ENCODE measurements at places on chromosomes 2 and 18.

GRCh38 chr2:111066062-111066593, 54.6 kb upstream of the BCL2L11 start:
- no peak for DNase-seq

DNA sequence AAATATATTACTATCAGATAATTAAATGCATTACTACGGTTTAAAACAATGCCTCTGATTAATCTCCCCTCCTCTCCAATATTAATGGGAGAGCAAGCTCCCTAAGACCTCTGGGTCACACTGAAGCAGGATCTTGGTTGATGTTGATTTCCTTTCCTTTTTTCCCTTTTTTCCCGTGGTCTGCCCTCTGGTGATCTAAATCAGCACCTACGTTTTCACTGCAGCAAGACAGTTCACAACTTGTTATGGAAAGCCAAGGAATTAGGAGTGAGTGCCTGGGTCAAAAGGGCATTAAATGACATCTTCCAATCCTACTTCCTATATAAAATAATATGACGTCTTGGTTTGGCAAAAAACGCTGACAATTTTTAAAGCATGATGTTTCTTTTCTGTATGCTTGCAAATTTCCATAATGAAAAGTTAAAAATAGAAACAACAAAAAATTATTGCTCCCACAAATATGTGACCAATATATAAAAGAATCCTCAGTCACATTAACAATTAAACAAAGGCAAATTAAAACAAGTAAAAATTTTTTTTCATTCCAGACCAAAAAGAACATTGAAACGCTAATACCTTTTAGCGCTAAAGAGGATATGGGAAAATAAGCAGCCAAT, 7.9 kb upstream of the CFAP36 start:
- DNase-seq, result no peak

DNA sequence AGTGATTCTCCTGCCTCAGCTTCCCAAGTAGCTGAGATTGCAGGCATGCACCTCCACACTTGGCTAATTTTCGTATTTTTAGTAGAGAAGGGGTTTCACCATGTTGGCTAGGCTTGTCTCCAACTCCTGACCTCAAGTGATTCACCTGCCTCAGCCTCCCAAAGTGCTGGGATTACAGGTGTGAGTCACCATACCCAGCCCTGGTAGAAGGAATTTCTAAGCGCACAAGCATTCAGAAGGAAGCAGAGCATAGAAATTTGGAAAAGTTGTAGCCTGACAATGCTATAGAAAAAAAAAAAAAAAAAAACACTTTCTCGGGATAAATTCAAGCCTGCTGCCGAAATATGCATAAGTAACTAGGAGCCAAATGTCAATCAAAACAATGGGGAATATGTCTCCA, 249.4 kb downstream of the GRB14 start:
- DNase-seq, result no peak

DNA sequence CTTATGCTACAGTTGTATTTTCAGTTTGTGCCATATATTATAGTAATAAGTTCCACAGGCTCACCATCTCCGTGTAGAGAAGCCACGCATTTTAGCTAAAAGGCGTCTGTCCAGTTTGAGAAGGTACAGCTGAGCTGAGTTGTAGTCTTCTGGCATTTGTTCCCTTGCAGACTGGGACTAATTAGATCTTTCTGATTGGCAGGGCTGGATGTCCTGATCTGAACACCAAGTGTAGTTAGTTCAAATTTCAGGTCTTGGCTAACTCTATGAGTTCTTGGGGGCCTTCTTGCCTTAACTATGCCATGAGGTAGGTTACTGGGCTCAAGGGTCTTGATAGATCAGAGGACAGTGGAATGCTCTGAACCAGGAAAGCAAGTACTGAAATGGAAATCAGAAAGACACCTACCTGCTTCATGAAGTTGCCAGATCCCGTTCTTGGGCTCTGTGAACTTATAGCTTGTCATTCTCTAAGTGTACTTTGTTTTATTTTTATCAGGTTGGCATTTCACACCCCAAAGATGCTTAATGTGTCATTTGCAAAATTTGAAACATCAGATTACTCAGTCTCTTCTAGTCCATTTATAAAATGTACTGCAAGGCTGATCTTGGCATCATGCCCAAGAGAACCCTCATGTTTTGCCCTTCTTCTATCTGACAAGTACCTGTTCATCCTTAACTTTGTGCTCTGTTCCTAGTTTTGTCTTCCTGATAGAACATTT, 93.7 kb downstream of the PLCL1 start:
- DNase-seq, result no peak

DNA sequence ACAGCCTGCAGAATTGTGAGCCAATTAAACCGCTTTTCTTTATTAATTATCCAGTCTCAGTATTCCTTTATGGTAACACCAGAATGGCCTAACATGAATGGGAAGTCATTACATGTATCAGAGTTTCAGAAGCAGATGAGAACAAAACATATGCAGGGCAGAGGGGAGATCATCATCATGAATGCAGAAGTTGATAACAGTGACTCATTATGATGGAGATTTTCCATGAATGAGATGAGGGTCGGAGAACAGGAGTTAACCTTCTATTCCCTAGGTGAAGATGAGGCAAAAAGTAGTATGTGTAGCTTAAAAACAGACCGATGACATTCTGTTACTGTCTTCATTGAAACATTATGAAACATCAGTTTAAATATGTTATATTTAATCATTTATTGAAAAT, 59.5 kb upstream of the PPM1B start:
- DNase-seq, result no peak

DNA sequence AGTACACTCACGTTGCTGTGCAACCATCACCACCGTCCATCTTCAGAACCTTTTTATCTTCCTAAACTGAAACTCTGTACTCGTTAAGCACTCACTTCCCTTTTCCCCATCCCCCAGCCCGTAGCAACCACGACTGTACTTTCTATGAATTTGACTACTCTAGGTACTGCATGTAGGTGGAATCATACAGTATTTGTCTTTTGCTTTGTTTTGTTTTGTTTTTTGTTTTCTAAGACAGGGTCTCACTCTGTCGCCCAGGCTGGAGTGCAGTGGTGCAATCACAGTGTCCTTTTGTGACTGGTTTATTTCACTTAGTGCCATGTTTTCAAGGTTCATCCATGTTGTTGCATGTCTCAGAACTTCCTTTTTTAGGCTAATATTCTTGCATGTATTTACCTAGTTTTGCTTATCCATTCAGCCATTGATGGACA, 7.0 kb upstream of the TYMS start:
- DNase-seq, result no peak

- DNase-seq, result no peak
These were observed 85.8 kb downstream of the SH3RF3 start for GRCh38 chr2:109214651-109215371.

- no peak for DNase-seq
These were observed 108.1 kb downstream of the LYPD6 start for GRCh38 chr2:149438330-149438960.

DNA sequence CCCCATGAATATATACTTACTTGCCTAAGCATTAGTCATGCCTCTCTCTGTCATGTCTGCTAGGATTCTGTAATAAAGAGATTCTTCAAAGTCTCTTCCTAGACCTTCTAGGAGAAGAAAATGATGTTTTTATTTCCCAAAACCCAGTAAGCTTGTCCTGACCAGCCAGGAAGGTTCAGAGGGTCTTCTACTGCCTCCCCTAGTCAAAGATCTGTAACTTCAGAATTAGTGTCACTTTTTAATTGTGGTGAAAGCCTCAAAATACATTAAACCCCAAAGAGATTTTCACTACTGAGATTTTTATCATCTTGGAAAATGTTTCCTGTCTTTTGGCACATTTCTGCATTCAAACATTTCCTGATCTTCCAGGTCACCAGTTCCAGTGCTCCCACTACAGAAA, 232.9 kb upstream of the STK17B start:
- no peak for DNase-seq

- DNase-seq, result no peak
These were observed 194.8 kb downstream of the CD226 start for GRCh38 chr18:69752737-69753380.

GRCh38 chr18:39166776-39167175, 1601.2 kb upstream of the CELF4 start:
- no peak for DNase-seq

GRCh38 chr2:157184161-157184895, 73.2 kb upstream of the GALNT5 start:
- no peak for DNase-seq

DNA sequence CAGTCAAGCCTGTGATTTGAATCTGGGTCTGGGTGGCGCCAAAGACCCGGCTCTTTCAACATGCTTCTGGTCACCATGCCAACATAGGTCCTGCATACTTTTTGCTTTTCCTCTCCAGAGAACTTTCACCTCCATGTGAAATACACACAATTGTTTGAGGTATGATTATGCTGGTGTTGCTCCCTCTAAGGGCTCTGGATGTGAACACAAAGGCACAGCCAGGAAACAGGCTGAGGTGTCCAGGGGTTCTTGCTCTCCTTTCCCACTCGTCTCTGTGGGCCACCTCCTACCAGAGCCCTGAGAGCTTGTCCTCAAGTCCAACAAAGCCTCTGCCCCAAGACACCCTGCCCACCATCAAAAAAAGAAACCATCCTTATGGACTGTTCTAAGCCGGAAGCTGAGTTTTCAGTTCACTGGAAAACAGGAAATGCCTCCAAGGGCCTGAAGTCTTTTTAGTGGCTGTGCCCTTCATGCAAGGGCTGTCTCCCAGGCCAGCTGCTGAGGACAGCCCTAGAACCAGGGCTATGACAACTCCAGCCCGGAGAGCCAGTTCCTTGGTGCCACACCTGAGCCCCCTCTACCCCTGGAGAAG, 100.2 kb upstream of the EPAS1 start:
- no peak for DNase-seq

DNA sequence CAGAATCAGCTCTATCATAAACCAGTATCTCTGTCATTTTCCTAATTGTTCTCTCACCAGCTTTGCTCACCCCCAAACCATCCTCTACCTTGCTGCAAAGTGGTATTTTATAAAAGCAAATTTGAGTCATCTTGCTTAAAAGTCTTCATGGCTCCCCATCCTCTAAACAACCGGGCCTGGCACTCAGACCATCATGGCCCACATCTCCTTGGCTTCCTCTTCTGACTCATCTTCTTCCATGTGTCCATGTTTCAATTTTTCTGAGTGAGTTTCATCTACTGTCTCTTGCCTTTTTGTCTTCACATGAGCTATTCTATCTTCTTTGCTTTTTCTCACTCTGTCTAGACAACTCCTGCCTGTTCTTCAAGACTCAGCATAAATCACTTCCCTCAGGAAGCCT, 58.6 kb downstream of the LHCGR start:
- DNase-seq, result no peak

GRCh38 chr2:27049422-27050280, 1.8 kb upstream of the AGBL5 start:
- no peak for DNase-seq

DNA sequence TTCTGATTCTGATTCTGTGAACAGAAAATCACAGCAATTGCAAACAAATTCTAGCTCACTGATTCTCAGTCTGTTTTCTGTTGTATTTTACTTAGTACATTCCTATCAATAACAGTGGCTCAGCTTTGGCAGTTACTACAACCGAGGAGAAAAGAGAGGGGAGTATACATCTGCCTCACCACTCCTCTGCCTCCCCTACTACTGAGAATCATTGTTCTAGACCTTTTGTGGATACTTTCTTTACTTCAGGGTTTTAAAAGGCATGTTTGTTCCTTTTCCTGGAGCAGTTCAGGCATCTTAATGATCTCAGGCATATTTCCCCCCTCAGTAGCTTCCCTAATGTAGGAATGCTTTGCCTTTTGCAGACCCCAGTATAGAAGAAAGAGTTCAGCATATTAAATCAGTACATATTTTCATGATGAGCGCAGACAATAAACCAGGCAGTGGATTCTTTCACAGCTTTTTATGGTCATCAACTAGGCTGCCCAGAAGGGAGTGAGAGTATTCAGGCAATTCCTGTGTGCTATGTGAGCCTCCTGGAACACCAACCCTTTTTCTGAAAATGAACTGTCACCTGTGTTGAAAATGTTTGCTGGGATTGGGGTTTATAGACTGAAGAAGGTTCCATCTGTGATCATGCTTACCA, 10.3 kb downstream of the STAMBP start:
- DNase-seq, result no peak

GRCh38 chr2:204357286-204357685, 188.0 kb upstream of the PARD3B start:
- no peak for DNase-seq

DNA sequence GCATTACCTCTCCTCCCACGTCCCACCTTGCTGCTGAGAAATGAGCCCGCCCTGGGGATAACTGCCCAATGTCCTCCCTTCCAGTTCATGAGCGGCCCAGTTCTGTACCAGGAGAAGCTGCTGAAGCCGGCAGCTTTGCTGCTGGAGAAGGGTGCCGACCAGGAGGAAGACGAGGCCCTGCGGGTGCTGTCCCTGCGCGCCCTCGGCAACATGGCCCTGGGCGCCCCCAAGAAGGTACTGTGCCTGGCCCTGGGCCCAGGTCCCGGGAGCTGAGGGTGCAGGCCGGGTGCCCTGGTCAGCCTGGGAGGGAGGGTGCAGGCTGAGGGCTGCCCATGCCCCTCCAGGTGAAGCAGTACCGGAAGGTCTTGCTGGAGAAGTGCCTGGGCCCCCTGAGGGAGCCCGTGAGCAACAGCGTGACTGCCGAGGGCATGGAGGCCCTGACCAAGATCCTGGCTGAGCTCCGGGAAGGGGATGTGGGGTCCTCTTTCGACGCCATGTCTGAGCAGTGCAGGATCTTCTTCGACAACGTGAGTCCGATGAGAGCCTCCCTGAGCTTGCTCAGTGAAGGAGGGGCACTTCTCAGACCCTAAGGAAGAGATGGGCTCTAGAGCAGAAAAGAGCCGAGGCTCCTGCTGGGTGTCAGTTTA, 25.7 kb downstream of the HJURP start:
- DNase-seq, result no peak

- no peak for DNase-seq
These were observed 13.3 kb downstream of the CHRNA1 start for GRCh38 chr2:174750923-174751441.
